ENCODE measurements at places on chromosomes 2 and 18.

DNA sequence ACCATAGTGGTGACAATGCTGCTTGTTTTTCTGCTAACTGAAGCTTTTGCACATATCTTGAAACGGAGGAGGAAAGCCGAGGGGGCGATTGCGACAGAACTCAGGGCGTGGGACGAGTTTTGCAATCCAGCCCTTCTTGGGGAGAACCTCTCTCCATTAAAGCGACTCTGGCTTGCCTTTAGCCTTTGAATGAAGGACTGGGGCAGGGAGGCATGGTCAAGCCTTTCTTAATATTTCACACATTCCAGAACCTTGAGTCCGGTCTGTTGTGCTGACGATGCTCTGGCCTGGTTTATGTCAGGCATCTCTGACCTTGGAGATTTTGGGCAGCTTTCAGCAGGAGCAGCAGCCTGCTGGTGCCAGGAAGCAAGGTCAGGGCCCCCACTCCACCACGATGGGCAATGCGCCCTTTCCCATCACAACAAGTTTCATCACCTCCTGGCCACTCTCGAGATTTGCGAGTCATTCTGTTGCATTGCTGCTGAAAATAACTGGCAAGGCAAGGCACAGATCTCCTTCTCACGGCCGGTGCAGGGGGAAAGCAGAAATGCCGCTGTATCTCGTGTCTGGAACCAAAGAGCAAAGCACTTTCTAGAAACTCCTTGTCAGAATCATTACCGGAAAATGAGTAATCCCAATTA lies 10.8 kb downstream of the EMILIN2 start:
- DNase-seq, result no peak

DNA sequence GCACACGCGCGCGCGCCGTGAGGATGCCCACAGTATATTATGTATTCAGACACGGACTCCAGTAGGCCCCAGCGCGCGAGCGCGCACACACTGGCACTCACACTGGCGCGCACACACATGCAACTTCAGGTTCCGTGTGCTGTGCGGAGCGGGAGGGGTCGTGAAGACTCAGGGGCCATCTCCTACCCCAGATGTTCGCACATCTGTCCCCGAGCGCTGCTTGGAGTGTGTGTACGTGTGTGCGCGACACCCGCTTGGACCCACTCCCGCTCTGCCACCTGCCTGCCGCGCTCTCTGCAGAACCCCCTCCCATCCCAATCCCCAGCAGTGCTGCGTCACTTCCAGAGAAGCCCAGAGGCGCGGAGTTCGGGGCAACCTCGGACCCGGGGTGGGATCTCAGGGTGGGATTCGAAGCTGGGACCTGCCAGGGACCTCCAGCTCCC lies 2.6 kb downstream of the NRP2 start:
- no peak for DNase-seq

GRCh38 chr18:5568416-5568815 lies 24.6 kb upstream of the EPB41L3 start:
- no peak for DNase-seq

- DNase-seq, result no peak
Measured at GRCh38 chr2:163735685-163736432, at the start of gene FIGN. Gene FIGN, minus strand, starts transcription at chr2:163736008. Its CDS starts 1,081 bp downstream, at chr2:163734927.

GRCh38 chr18:75214332-75214690 lies 3.7 kb downstream of the TSHZ1 start:
- DNase-seq, result no peak

GRCh38 chr2:14552818-14553217 lies 79.7 kb upstream of the LRATD1 start:
- DNase-seq, result no peak

GRCh38 chr18:79071503-79072210 lies 2.5 kb downstream of the ATP9B start:
- no peak for DNase-seq

- no peak for DNase-seq
Measured at GRCh38 chr2:121235542-121235941, 49.5 kb downstream of the TFCP2L1 start.

DNA sequence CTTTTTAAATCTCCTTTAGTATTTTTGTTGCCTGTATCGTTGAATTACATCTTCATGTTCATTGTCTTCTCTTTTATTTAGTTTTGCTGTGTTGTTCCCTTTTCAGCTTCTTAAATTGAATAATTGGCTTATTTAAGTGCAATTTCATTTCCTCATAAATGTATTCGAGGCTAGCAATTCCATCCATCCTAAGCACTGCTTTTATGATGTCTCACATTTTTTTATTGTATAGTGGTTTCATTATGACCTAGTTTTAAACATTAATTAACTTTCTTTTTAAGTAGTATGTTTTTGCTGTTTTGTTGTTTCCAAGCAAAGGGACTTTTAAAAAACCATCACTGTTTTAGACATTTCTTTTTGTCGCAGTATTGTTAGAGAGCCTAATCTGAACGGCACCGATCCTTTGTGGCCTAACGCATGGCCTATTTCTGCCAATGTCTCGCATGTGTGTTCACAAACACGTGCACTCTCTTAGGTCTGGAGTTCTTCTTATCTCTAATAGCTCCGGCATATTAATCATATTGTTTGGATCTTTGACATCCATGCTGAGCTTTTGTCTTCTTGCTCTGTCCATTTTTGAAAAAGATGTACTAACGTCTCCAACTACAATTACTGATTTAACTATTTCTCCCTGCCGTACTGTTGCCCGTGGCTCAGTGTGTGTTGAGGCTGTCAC lies 59.6 kb upstream of the ZNF516 start:
- no peak for DNase-seq

DNA sequence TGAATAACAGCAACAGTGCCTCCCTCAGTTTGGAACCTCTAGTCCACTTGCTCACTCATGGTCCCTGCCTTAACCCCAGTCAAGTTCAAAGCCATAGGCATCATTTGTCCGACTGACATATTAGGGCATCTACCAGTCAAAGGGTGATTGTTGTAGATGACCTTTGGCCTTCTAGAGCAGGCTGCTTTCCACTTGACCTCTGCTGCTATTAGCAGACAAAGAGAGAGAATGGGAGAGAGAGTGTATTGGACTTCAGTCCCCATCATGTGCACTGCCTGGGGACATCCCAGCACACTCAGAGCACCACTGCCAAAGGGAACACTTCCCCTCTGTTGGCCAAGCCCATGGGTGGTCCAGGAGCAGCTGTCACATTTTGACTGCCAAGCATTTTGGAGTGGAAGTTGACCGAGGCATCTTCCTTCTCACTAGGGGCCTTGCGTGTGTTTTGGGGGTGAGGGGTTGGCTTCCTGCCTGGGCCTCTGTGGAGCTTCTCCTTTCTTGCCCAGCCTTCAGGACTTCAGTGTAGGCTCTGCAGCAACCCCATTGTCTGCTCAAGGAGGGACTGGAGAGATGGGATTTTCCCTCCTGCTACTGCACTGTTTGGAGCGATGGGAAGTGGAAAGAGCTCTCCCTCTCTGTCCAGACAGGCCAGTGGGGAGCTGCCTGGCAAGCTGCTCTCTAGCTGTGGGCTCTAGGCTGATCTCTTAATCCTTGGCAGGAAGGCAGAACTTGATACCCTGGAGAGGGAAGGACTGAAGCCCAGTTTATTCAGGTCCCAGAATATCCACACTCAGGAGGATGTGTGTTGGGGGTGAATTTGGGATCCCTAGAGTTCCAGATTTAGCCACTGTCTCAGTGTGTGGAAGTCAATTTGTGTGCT lies 68.1 kb downstream of the TMEM247 start:
- no peak for DNase-seq

DNA sequence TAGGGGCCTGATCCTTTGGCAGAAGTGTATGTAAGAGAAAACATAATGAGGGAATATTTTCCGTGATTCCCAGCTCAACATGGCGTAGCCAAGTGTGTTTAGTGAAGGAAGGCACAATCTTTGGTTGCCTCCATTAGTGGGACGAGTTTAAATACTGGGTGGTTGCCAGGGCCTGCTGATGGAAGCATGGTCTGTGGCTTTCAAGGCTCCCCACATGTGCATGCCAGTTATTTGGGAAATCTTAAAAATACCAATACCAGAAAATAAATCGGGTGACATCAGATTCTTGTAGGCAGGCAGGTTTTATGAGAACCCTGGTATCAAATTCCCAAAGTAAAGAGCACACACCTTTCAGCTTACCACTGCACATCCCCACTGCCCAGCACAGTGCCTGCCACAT lies 7.1 kb downstream of the MYL12A start:
- DNase-seq, result no peak

DNA sequence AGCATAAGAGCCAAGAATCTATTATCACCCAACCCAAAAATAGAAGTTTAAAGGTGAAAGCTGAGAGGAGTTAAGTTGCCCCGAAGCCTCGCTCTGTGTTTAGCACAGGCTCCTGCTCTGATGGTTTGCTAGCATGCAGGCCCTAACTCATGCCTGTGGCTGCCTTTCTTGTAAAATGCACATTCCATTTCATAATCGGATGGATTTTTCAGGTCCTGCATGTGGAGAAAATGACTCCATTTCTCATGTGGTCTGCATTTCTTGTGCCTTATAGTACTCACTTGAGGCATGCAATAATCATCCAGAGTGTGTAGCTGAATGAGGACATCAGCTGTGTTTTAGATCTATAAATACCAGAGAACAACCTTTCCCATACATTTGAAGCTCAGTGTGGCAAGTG lies 381.8 kb downstream of the CPS1 start:
- DNase-seq, result no peak

DNA sequence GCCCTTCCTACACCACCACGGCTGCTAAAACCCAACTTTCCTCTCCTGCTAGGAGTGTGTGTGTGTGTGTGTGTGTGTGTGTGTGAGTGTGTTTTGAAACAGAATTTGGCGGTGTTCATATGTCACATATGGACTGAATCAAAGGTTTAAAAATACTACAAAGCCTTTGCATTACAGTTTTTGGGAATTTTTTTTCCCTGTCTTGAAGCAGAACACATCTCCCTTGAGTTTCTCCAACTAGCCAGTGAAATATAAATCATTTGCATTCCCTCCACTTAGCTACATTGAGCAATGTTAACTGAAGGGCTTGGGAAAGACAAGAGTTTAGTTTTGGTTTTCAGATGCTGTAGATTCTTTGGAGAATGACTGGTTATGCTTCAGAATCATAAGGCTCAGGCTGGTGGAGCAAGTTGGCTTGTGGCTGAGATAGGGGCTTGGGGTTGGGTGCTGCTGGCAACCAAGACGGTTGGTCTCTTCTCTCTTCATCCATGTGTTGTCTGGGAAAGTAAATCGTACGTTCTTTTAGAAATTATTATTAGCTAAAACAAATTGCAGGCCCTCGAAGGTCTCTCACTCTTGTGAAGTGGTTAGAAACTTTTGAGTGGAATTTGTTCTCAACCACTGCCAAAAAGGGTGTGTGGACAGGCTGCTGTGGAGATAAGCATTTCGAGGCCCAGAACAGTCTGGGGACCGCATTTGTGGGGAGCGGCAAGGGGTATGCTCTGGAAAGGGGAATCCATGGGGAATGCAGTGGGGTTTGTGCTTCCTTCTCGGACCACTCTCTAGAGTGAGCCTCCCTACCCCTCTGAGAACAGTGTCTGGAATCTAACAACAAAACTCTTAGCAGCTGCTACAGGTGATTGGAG lies 1.4 kb downstream of the NRP2 start:
- DNase-seq, result no peak

DNA sequence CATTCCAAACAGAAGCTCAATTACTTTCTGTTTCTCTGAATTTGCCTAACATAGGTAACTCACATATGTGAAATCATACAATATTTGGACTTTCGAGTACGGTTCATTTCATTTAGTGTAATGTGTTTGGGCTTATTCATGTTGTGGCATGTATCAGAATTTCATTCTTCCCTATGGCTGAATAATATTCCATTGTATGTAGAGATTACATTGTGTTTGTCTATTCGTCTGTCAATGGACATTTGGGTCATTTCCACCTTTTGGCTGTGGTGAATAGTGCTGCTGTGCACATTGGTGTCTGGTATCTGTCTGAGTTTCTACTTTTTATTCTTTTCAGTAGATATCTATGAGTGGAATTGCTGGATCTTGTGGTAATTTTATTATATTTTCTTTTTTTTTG lies 43.9 kb downstream of the LBH start:
- DNase-seq, result no peak

DNA sequence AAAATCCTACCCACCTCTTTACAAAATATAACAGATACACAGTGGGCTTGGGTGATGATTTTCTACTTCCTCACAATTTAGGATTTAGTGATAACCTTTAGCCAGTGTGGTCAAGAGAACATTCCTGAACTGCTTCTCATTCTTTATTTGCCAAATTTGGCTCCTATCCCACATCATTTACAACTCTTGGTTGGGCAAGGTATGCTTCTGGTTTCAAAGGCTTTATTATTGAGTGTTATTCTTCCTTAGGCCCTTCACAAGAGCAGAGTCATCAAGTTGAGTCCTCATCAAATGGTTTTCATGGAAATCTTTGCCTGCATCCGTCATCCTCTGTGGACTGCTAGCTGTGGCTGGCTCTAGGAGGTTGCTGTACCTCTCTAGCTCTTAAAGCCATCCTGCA lies 472.0 kb upstream of the ETAA1 start:
- no peak for DNase-seq

DNA sequence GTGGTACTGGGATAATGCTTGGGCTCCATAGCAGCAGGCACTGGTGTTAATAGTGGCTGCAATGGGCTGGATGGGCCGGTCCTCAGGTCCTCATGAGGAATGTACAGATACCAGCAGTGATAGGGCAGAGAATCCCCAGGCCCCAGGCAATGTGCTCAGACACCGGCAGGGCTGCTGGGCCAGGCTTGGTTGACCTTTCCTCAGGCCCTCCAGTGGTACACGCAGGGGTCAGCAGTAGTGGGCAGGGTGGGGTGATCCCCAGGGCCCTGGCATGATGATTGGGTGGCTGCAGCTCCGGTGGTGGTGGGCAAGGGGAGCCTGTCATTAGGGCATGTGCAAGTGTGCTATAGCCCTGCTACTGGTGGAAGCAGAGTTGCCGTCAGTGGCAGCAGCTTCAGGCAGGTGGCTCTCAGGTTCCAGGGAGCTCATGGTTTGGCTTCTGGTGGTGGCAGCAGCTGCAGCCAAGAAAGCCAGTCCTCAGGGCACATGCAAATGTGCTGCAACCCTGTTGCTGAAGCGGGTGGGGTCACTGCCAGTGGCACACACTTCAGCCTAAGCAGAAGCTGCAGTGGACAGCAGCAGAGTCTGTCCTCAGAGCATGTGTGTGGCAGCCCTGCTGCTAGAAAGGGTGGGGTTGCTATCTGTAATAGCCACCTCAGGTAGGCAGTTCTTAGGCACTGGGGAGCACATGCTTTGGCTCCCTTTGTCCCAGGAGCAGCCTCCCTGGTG lies 56.8 kb downstream of the CCNT2 start:
- no peak for DNase-seq

GRCh38 chr2:11799826-11800225 lies 53.4 kb downstream of the LPIN1 start:
- DNase-seq, result no peak

DNA sequence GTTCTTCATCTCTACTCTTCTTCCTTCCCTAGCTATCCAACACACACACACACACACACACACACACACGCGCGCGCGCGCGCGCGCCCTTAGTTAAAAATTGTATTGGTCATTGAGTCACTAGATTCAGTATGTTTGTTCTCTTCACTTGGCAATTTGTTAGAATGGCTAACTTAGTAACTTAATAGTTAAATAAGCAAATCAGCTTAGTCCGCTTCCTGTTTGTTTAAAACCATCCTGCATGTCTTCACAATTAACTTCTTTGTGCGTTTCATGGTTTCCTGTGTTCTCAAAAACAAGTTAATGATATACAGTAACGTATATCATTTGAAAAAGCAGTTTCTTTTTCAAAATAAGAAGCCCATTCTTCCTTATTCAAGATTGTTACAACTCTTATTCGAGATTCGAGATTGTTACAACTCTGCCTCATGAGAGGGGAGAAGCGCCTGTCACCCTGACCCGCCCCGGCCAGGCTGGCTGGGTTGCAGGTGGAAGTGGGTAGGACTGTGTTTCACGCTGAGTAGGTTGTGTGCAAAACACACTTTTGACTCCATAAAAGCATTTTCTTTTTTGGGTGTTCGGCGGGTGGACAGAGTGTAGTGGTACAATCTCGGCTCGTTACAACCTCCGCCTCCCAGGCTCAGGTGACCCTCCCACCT lies 9.5 kb upstream of the CNNM3 start:
- no peak for DNase-seq

Data from stimulated activated CD8-positive, alpha-beta memory T cell treated with anti-CD3 and anti-CD28 coated beads, Interleukin-4, amount 100 ng/mL, for 1 hour (primary cell).